Fibroblast of villous mesenchyme (primary cell): ENCODE measurements at places on chromosomes 3 and 15. TPM values are rescaled to one million over a fixed set of nuclear protein-coding genes. Genes with fewer than 3 reads are reported as not detected.
A peak's percentile ranks its signal among the peaks of the same experiment; 100 is the strongest.

The SEMA3B gene
- 7.4 and 23.3 TPM in 2 replicates for total RNA-seq

DNA sequence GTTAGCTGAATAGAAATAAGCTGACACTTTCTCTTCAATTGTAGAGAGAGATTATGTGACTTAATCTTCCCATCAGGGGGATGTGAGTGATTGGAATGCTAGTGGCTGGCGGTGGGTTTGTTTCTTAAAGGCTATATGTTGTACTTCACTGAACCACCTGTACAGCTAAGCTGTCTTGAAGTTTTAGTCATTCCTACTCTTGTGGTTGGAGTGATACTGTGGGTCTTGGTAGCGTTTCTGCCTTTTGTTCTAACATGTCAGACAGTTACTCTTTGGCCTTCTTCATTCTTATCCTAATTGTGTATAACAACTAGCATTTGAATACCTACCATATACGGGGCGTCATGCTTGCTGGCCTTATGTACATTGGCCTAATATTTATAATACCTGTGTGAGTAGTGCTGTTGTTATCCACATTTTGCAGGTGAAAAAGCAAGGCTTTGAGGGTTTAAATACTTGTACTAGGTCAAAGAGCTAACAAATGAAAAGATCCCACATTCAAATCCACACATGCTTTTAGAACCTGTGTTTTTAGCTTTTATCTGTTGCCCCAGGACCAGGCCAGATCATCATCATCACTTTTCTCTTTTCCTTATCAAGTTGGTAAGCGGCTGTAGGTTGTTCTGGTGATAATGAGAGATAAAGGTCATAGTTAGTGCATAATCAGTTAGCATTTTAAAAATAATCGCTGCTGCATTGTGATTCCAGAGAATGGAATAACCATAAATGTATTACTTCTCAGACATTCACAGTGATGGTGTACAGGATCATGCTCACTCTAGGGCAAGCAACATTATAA lies 50.2 kb downstream of the AKAP13 start:
- DNase-seq, result no peak

DNA sequence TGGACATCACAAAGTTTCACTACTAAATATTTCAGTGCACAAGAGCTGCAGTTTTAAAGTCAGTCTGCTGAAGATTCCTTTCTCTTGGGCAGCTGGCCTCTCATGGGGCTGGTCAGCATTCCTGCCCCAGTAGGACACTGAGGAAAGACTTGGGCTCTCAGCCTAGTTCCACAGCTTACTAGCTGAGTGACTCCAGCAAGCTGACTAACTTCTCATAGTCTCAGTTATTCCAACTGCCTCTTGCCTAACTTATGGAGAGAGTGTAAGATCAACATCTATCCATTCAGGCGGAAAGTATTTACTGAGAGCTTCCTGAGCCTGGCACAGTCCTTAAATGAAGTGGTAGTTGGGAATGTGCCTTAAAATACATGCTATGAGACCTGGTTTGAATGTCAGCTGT lies 27.0 kb downstream of the TM4SF4 start:
- peak; percentile 20 for DNase-seq

GRCh38 chr3:72604328-72604727 lies 243.9 kb downstream of the SHQ1 start:
- DNase-seq, result peak; percentile 10

DNA sequence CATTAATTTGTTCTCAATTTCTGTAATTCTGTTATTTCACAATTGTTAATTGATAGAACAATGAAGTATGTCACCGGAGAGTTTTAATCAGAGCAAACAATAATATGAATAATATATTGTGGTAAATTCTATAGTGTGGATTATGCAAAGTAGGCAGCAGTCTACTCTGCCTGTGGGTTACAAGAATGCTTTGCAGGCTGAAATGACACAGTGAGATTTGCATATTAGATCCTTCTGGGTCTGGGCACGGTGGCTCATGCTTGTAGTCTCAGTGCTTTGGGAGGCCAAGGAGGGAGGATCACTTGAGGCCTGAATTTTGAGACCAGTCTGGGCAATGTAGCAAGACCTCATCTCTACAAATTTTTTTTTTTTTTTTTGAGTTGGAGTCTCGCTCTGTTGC lies 12.5 kb downstream of the COPG1 start:
- no peak for DNase-seq

DNA sequence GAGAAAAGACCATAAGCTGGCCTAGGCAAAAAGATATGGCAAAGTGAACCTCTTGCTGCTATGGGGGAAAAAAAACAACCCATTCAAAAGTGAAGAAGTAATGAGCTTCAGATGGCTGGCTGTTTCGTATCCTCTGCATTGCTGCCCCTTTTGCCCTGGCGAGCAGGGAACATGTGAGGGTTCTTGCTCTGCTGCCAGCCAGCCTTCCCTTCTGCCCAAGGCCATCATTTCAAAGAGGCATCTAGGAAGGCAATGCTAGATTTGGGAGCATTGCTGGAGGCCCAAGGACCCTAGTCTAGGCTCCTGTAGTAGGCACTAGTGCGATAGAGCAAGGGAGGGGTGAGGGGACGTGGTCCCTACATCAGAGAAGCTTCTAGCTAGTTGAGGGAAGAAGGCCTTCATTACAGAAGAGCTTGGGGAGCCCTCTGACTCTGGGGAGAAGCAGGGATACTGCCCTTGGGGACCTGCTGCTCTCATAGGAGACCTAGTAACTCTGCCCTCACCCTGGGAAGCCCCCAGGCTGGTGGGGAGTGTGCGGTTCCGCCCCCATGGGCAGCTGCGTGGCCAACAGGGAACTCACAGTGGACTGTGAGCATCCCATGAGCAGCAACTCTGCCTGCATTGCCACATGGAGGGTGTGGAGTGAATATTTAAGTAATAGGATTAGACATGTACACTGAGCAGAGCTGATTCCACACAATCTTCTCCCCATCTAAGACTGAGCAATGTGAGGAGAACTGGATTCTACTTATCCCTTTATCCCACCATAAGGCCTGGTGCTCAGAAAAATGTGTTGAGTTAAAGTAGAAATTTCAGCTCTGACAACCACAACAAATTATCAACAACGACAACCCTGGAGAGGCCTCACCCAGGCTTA lies 21.3 kb downstream of the ITGA11 start:
- DNase-seq, result no peak

The TIMP4 gene
- 1.3 TPM in 2 replicates for total RNA-seq

The STXBP5L gene
- total RNA-seq, result under 0.01 TPM in 1 of 2 replicates, not detected in the other

GRCh38 chr15:91813924-91814323 lies 39.6 kb upstream of the SLCO3A1 start:
- DNase-seq, result no peak

DNA sequence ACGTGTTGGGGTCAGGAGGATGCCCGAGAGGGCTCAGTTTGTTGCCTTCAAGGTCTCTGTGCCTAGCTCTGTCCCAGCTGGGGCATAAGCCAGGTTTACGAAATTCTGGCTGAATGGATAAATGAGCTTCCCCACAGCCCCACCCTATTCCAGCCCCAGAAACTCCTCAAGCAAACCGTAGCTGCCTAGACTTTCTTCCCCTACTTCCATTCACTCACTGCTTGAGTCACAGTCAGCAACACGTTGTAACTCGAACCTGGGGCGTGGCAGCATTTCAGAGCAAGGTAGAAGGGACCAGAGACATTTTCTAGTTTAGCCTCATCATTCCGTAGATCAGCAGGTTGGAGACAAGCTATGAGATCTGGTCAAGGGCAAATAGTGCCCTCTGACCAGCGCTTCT lies 24.2 kb downstream of the NMNAT3 start:
- DNase-seq, result no peak

The SLC27A2 gene
- under 0.01 TPM in 2 replicates for total RNA-seq

The C3orf20 gene
- under 0.01 TPM in 1 of 2 replicates, not detected in the other for total RNA-seq

GRCh38 chr3:49013738-49014660 lies 4.4 kb downstream of the DALRD3 start:
- DNase-seq, result peak; percentile 33

- no peak for DNase-seq
Measured at GRCh38 chr3:73203101-73203500, 141.6 kb downstream of the EBLN2 start.

GRCh38 chr3:129867506-129868124 lies 25.9 kb downstream of the TMCC1 start:
- peak; percentile 36 for DNase-seq

DNA sequence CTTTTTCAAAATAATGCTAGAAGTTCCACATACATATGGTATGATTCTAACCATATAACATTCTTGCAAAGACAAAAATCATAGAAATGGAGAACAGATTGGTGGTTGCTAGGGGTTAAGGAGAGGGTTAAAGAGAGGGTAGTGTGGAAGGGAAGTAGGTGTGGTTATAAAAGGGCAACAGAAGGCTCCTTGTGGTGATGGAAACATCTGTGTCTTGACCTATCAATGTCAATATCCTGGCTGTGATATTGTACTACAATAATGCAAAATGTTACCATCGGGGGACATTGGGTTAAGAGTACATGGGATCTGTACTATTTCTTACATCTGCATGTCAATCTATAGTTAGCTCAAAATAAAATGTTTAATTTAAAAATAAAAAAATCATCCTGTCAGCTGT lies 67.8 kb upstream of the FSIP1 start:
- DNase-seq, result no peak

- DNase-seq, result peak; percentile 48
Measured at GRCh38 chr3:16090706-16091105, 83.8 kb upstream of the GALNT15 start.

DNA sequence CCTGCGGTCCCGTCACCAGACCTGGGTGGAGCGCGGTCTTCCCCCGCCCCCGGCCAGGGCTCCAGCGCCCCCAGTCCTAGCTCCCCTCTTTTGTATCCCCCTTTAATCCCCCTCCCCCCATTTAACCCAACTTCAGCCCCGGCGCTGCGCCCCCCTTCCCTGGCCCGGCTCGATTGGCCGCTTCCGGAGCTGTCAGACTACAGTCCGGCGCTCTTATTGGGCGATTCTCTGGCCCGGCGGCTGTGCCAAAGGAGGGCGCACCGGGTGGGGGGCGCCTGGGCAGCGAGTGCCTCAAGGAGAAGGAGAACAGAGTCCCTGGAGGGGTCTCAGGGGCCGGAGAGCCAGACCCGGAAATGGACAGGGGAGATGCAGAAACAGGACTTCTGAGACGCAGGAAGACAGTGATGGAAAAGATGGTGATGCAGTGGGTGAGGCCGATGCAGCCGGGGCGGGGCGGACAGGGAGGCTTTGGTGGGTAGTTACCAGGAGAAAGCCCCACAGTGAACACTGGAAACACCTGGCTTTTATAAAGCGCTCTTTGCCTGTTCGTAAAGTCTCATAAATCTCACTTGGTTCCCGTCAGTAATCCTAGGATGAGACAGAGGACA lies 1.2 kb upstream of the ADCY5 start:
- no peak for DNase-seq

GRCh38 chr3:111143-112069 lies 85.2 kb upstream of the CHL1 start:
- no peak for DNase-seq
